CD4-positive, alpha-beta T cell treated with Interleukin-1 beta for 1 hour (primary cell): ENCODE measurements at places on chromosomes 13 and 19.

- no peak for DNase-seq
Measured at GRCh38 chr19:33000510-33000909, 28.5 kb downstream of the FAAP24 start.

- DNase-seq: no peak
Measured at GRCh38 chr13:106709522-106709921, 141.6 kb upstream of the ARGLU1 start.

GRCh38 chr19:51333836-51334460 is 8.0 kb downstream of the VSIG10L start:
- DNase-seq: no peak

GRCh38 chr19:33388231-33388724 is 14.8 kb downstream of the CEBPG start:
- DNase-seq: no peak

- no peak for DNase-seq
Measured at GRCh38 chr19:28497137-28497536, 715.8 kb downstream of the UQCRFS1 start.
